Activated CD4-positive, alpha-beta T cell treated with anti-CD3 and anti-CD28 coated beads, Interleukin-2, Interleukin-6, amounts not matched to agents 100 ng/mL and 50 ng/mL, durations not matched to agents 16 hours and 8 hours (primary cell): ENCODE measurements at places on chromosomes 1 and 21.
A peak's percentile ranks its signal among the peaks of the same experiment; 100 is the strongest.

DNA sequence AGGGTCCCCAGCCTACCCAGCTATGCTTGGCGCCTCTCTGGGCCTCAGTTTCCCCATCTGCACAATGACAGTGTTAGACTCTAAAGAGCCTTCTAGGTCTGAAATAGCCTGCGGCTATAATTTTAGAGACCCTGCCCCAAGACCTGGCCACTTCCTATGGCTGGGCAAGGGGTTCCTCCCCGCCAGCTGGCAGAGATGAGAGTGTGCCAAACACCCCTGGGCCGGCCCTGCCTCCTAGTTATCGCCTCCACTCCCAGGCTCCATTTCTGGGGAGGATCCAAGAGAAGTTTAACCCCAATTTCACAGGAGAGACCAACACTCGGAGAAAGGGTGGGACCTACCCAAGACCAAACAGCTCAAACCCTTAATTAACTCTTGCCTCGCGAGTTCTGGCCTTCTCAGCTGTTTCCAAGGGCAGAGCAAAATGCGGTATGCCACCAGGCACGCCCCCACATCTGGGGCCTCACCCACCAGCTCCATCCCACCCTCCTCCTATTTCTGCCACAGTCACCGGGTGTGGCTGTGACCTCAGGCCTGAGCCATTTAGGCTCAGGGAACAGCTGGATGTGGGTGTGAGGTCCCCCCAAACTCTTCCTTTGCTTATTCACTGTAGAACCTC, 35.7 kb downstream of the TTC39A start:
- no peak for DNase-seq

GRCh38 chr1:30853350-30853749, 55.2 kb downstream of the SDC3 start:
- DNase-seq = no peak

DNA sequence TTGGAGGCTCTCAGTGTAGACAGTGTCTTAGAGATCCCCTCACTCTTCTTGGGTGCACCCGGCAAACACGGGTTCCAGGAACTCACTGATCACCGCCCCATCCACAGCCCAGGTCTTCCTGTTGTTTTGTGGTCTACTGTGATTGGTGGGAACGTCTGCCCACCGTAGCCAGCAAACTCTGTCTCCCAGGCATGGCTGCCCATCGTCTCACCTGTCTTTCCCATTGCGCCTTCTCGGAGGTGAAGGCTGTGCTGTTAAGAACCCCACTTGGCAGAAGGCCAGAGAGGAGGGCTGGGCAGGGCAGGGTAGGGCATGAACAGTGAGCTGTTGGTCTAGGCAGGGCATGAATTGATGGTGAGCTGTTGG, 14.1 kb upstream of the KCNA2 start:
- DNase-seq = no peak

GRCh38 chr21:36337099-36337509, 17.1 kb downstream of the MORC3 start:
- DNase-seq = no peak

DNA sequence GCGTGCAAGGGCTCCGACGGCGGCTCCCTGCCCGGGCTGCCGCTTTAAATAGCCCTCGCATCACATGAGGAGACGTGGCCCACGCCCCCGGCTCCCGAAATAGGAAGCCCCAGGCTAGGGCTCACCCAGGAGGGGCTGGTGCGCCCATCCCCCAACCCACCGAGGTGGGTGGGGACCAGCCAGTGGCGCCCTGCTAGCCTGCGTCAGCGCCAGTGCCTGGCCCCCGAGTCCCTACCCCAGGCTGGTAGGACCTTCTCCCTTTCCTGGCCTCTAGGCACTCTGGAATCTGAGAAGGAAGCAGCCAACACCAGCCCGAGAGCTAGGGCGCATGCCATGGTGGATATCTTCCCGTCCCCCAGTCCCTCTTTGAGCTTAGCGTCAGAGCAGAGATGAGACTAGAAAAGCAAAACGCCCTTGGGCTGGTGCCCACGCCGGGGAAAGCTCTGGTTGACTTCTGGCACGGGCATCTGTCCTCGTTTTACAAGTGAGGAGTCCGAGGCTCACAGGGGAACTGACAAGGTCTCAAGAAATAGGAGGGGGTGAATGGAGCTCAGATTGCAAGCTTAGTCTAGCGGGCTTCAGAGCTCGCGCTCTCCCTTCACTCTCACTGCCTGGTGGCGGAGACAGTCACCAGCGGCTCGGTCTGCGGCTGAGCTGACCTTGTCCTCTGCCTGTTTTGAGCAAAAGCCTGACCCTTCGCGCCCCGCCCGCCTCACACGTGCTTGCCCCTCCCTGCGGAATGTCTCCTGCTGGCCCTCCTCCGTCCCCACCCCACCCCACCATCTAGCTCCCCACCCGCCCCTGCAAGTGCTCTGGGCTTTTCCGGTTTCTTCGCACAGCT, at the start of gene FABP3:
Gene FABP3, minus strand, starts transcription at position 21 of the 841 bp plus-strand sequence. CDS start 62 bp downstream, outside the sequence.
- DNase-seq = peak; percentile 18

- DNase-seq = no peak
These were observed 67.4 kb downstream of the DDAH1 start for GRCh38 chr1:85397490-85398032.
